ENCODE measurements at places on chromosomes 6 and 20. TPM values are rescaled to one million over a fixed set of nuclear protein-coding genes. Genes with fewer than 3 reads are reported as not detected.

DNA sequence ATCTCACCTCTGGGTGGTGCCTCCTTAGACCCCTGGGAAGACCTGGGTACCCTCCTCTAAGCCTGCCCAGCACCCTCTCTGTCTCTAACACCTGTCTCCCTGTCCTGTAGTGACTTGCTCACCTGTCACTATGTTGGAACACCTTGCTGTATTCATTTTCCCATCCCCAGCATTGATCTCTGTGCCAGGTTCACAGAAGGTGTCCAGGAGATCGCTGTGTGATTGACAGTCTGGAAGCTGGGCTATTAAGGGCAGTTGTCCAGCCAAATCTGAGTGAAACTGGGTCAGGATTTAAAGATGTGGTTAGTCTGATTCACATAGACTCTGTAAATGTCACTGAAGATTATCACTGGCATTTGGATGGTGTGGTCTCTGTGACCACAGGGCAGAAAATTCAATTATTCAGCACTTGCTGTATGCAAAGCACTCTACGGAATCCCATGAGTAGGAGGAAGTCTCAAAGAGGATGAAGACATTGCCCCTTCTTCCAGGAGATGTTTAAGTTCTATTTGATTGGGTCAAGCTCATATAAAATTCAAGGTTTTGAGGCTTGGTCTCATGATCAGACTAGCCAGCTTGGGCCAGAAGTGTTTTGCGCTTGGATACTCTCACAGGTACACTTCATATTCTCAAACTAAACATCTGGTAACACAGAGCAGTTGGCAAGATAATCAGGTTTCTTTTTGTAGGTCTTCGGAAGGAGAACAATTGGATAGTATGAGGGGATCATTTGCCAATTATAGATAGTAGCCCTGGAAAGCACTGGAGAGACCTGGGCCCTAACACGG, 57.8 kb upstream of the TAGAP start:
- DNase-seq = no peak

GRCh38 chr6:37222125-37222967, 35.2 kb upstream of the TBC1D22B start:
- peak; percentile 48 for DNase-seq

The PRDM13 gene
- total RNA-seq = not detected

GRCh38 chr6:43120101-43120763, 44.1 kb downstream of the PTK7 start:
- DNase-seq = no peak

DNA sequence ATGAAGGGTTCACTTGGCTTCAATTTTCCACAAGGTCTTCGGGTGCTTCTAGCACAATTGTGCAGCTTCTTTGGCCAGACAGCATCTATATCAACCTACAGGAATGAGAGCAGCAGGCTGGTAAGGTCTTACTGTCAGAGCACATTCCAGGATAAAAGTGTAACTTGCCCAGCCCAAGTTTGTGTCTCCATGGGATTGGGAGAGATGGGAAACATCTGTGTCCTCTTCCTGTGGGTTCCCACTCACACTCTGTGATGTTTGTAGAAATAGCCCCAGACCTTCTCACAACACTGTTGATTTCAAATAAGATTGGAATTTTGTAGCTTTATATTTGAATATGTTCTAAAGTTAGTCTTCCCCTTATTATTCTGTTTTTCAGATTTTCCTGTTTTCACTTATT, 83.4 kb upstream of the RGS17 start:
- no peak for DNase-seq

The ZSCAN12 gene
- total RNA-seq = 4.2 TPM

GRCh38 chr6:95587989-95588388, 10.7 kb downstream of the MANEA start:
- no peak for DNase-seq

- DNase-seq = no peak
Measured at GRCh38 chr20:13401596-13401995, 180.5 kb downstream of the ISM1 start.

The CCR6 gene
- total RNA-seq = not detected

- DNase-seq = no peak
Measured at GRCh38 chr6:51768087-51768486, 319.3 kb downstream of the PKHD1 start.

GRCh38 chr6:142030115-142030619, 102.6 kb upstream of the GJE1 start:
- no peak for DNase-seq

- DNase-seq = no peak
Measured at GRCh38 chr6:144757299-144757698, 472.2 kb downstream of the UTRN start.

GRCh38 chr6:39898625-39899024, 35.6 kb downstream of the MOCS1 start:
- no peak for DNase-seq

- no peak for DNase-seq
Measured at GRCh38 chr20:62147125-62147524, 3.6 kb downstream of the SS18L1 start.

The FOXO3 gene
- total RNA-seq = 181 TPM

The BPI gene
- not detected for total RNA-seq

- DNase-seq = no peak
Measured at GRCh38 chr6:149271348-149272340, 45.9 kb upstream of the TAB2 start.

DNA sequence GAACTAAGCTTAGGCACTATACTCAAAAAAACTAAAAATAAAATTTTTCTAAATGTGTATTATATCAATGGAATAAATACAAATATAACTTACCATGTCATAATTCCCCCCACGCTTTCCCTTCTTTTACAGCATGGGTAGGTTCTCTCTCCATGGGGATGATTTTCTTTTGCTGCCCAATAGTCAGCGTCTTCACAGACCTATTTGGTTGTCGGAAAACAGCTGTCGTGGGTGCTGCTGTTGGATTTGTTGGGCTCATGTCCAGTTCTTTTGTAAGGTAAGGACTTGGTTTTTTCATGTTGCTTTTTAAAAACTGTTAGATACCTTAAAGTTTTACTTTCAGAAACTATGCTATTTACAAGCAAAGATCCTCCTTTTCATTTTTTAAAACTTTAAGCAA, 85.3 kb downstream of the SLC16A10 start:
- no peak for DNase-seq

DNA sequence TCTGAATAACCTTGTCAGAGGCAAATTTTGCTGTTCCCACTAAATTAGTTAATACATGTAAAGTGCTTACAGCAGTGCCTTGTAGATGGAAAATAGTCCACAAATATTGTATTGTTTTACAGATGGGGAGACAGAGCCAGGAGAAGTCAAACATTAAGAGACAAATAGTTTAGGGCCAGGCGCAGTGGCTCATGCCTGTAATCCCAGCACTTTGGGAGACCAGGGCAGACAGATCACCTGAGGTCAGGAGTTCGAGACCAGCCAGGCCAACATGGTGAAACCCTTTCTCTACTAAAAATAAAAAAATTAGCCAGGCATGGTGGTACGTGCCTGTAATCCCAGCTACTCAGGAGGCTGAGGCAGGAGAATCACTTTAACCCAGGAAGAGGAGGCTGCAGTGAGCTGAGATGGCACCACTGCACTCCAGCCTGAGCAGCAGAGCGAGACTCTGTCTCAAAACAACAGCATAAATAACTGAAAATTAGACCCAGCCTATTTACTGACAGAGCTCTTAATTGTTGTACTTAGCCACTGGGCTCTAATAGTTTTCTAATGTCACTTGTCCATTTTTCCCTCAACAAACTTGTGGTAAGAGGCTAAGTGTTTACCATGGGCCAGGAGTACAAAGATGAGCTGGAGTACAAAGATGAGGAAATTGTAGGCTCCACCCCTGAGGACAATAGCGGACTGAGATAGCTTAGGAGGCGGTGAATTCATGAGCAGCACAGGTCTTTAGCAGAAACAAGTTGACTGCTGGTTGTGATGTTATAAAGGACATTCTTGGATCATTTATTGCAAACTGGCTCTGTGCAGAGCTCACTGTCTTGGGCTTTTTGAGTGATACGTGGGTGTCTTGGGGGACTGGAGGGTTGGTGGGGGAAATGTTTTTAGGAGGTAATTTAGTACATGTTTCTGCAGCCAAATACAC, 6.4 kb downstream of the ZSWIM3 start:
- DNase-seq = no peak

GRCh38 chr20:15317546-15318232, 980.3 kb upstream of the FLRT3 start:
- no peak for DNase-seq

DNA sequence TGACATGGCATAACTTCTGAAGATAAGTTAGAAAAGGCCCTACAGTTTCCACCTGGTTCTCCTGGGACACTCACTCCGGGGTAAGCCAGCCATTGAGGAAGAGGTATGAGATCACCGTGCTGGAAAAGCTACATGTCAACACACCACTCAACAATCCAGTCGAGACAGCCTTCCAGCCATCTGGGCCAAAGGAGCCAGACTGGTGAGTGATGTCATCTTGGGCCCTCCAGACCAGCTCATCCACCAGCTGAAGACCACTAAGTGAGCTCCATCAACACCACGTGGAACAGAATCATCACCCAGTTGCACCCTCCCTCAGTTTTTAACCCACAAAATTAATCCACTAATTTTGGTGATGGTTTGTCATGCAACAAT, 32.3 kb upstream of the RSPO4 start:
- DNase-seq = no peak

The SLC2A4RG gene
- total RNA-seq = 36.9 TPM

The NKAPL gene
- total RNA-seq = 2.3 TPM

The POM121L2 gene
- total RNA-seq = not detected

GRCh38 chr6:26032340-26033084, 54.7 kb upstream of the HFE start:
- no peak for DNase-seq

- no peak for DNase-seq
Measured at GRCh38 chr6:23994013-23994412, 132.0 kb upstream of the NRSN1 start.

- DNase-seq = peak; percentile 90
Measured at GRCh38 chr6:158060455-158061360, 79.0 kb downstream of the SYNJ2 start.

- DNase-seq = no peak
Measured at GRCh38 chr6:168313431-168314011, 6.1 kb downstream of the DACT2 start.

DNA sequence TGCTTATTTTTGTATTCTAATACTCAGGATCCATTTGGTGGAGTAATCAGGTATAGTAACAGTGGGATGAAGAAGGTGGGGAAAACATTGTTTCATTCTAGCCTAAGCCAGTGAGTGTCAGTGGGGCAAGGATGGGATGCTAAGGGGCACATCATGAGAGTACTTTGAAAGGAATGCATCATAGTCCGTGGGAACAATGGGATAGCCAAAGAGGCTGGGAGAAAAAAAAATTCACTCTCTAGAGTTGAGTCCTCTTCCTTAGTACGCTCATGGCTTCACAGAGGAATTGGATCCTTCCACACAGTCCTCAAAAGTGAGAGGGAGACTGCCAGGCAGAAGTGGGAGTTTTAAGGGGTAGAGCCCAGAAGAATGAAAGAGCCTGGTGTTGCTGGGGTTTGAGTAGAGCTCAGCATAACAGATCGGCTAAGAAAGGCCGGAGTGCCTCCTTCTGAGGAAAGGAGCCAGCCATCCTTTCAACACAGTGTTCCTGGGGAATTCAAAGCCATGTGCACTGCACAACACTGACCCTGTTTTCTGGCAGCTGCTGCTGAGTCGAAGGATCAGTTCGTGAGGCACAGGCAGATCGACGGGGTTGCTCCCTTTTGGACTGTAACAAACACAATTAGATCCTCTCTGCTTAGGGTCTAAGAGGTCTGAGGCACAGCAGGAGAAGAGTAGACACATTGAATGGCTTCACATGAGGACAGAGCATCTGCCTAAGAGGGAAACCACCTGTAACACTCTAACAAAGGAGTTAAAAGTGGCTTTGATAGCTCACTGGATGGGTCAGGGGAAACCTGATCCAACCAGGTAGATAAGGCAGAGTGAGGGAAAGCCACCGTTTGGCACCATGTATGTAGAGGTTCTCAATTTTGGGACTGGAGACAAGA, 61.2 kb downstream of the ELOVL5 start:
- DNase-seq = no peak

The DOK5 gene
- total RNA-seq = 3.4 TPM

The LGSN gene
- not detected for total RNA-seq

The GHRH gene
- not detected for total RNA-seq

The HIVEP1 gene
- total RNA-seq = 41.3 TPM

DNA sequence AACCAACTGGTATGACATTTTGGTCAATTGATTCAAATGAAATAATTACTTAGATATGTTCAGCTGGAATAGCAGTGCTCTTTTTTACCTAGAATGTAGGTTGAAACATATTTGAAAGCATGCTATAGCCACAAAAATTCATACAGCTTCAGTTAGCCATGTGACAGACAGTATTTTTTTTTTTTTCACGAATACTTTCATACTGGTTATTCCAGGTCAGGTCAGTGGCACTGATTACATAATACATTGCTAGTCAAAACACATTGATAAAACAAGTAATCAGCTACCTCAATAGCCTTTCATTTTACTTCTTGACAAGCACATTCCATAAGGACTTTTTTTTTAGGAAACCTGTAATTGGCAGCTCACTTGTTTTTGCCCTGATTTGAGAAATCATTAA, 222.6 kb downstream of the EYA4 start:
- no peak for DNase-seq

The PDE10A gene
- total RNA-seq = 2.7 TPM

- no peak for DNase-seq
Measured at GRCh38 chr6:70864401-70864800, 92.5 kb downstream of the B3GAT2 start.

The TMEM74B gene
- 0.73 TPM for total RNA-seq

GRCh38 chr6:131678442-131678841, 22.8 kb downstream of the OR2A4 start:
- DNase-seq = no peak

The OXT gene
- total RNA-seq = not detected

The MYBL2 gene
- not detected for total RNA-seq

The FNDC1 gene
- 0.15 TPM for total RNA-seq

DNA sequence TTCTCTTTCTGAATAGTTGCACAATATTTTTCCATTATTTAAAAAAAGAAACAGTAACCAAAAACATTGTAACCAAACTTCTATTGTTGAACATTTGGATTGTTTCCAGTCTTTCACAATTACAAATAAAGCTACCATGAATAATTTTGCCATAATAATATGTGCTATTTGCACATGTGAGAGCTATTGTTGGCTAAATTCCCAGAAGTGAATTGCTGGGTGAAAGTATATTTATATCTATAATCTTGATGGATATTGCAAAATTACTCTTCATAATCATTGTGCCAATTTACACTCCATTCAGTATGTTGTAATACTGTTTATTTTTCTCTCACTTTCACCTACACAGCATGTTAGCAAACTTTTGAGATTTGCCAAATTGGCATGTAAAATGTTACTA, 36.6 kb upstream of the SLC22A16 start:
- DNase-seq = no peak

- peak; percentile 77 for DNase-seq
Measured at GRCh38 chr6:25556516-25556915, 95.5 kb upstream of the SCGN start.

GRCh38 chr6:74671558-74672025, 534.3 kb downstream of the COL12A1 start:
- no peak for DNase-seq

Data from breast epithelium (tissue), 4 donors.